ACHN (cell line): ENCODE measurements at places on chromosomes 7 and 10.
A peak's percentile ranks its signal among the peaks of the same experiment; 100 is the strongest.

GRCh38 chr10:23643111-23643780 lies 204.4 kb downstream of the OTUD1 start:
- DNase-seq, result no peak

DNA sequence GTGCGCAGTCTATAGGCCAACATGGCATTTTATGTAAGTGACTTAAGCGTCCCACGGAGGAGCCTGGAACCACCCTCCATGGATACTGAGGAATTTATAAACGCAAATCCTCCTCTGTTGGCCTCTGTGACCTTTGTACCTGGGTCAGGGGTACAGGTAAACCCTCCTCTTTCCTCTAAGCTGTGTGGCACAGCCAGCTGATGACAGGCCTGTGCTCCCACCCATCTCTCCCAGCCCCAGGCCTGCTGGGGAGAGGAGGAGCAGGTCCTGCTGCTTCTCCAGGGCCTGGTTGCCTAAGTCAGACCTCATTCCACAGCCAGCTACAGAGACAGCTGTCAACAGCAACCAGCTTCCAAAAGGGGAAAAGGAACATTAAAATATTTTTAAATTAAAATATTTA lies 5.0 kb downstream of the AVPI1 start:
- DNase-seq, result no peak

- DNase-seq, result no peak
These were observed 52.1 kb upstream of the TMEM72 start for GRCh38 chr10:44858988-44859387.

GRCh38 chr7:106071356-106071998 lies 40.6 kb downstream of the SYPL1 start:
- DNase-seq, result no peak

GRCh38 chr7:104956753-104957450 lies 57.1 kb upstream of the KMT2E start:
- DNase-seq, result peak; percentile 70

- no peak for DNase-seq
These were observed 44.6 kb downstream of the NUP205 start for GRCh38 chr7:135602304-135602703.
